Activated T-cell treated with anti-CD3 and anti-CD28 coated beads for 24 hours (primary cell): ENCODE measurements at places on chromosomes 16 and 17.

DNA sequence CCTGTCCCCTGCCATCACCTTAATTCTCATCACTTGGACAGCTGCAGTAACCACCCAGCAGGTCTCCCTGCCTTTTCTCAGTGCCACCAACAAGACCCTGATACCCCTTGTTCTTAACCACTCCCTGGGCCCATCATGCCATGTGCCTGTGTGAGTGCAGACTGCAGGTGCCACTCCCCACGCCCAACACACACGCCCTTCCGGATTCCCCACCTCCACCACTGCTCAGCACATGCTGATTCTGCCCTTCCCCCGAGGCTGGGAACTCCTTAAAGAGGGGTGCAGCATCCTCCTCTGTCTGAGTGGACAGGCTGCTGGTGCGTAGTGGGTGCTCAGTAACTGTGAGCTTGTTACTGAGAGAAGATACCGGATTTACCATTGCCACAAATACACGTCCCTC lies 52.4 kb downstream of the PLD6 start:
- DNase-seq: no peak

DNA sequence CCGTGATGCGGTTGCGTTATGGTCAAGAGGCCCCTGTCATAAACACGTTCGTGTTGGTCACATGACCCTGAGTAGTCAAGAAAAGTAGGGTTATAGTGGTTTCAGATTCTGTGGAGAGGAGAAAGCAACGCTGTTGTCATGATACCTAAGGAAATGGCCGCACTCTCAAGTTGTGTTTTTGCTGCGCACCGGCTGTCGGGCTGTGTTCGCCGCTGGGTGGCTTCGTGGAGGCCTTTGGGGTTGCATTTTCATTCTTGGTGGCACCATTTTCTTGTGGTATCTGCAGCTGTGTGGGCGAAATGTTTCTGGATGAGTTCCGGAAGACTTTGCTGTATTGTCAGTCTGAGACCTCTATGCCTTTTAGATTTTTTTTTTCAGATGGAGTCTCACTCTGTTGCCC lies 35.0 kb downstream of the DEF8 start:
- DNase-seq: no peak

GRCh38 chr17:63634816-63635215 lies 12.6 kb downstream of the MAP3K3 start:
- no peak for DNase-seq

- no peak for DNase-seq
These were observed 19.3 kb downstream of the PHKB start for GRCh38 chr16:47480410-47480809.

DNA sequence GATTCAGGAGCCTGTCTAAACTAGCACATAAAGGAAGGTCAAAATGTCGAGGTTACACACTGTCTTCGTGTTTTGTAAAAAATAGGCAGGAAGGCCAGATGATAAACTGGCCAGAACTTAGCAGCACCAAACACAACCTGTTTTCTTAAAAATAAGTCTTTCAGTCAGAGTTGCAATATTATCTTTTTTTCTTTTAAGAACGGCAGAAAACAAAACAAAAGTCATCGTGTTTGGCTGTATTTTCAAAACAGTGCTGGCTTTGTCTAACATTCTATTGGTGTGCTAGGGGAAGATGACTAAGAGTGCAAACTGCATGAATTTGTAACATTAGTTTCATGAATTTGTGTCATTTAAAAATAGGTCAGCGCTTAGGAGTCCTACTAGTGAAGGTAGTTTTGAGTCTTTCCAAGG lies 5.3 kb downstream of the MAF start:
- no peak for DNase-seq

DNA sequence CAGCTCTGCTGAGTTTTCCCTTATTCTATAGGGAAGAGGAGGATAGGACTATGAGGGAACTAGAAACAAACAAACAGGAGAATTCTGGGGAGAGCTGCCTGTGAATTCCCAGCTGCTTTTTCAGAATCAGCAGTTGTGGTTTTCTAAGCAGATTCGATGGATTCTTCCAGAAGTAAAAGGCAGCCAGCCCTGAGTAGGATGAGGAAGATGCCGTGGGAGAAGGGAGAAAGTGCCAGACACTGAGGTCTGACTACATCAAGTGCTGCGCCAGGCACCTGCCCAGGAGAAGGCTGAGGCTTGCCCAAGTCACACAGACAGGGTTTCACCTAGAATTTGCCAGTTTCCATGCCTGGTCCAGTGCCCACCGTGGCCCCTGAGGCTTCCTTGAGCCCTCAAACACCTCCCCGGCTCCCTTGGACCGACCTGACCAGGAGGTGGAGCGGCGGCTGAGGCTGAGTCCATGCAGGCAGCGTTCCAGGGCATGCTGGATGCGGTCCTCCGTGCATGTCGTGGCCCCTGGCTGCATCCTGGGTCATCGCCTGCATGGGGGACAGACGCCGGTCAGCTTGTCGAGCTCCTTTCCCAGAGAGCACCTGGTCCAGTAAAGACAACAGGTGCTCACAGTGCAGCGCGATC lies 43.6 kb upstream of the PIK3R6 start:
- DNase-seq: no peak

GRCh38 chr17:1110862-1111598 lies 68.8 kb downstream of the ABR start:
- no peak for DNase-seq

DNA sequence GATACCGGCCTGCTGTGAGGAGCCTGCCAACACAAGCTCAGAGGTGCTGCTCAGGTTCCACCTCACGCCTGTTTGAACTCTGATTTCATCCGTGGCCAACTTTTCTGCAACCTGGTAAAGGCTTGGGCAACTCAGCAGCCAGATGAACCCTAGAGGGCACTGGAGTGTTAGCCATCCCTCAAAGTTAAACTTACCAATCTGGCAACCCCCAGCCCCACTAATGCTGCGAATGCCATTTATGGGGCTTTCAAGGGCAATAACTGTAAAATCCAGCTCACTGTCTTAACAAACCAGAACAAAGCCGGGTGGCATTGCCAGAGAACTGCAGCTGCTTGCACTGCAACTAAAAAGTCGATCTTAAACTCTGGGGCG lies 105.5 kb downstream of the AXIN2 start:
- peak; percentile 4 for DNase-seq

GRCh38 chr16:3824121-3824795 lies 56.3 kb downstream of the CREBBP start:
- DNase-seq: no peak

GRCh38 chr17:67481808-67482207 lies 104.7 kb downstream of the PITPNC1 start:
- no peak for DNase-seq

GRCh38 chr17:27327871-27328270 lies 34.0 kb downstream of the WSB1 start:
- no peak for DNase-seq
